ENCODE measurements at places on chromosomes 5 and 9. TPM values are rescaled to one million over a fixed set of nuclear protein-coding genes. Genes with fewer than 3 reads are reported as not detected.
A peak's percentile ranks its signal among the peaks of the same experiment; 100 is the strongest.

The BTNL3 gene
- total RNA-seq: not detected

The COX7C gene
- 952 TPM for total RNA-seq

The TAF1L gene
- total RNA-seq: 0.02 TPM

The DAB2 gene
- not detected for total RNA-seq

The GPR21 gene
- 0.32 TPM for total RNA-seq

The NUDT12 gene
- total RNA-seq: 4.0 TPM

The CATSPER3 gene
- total RNA-seq: not detected

DNA sequence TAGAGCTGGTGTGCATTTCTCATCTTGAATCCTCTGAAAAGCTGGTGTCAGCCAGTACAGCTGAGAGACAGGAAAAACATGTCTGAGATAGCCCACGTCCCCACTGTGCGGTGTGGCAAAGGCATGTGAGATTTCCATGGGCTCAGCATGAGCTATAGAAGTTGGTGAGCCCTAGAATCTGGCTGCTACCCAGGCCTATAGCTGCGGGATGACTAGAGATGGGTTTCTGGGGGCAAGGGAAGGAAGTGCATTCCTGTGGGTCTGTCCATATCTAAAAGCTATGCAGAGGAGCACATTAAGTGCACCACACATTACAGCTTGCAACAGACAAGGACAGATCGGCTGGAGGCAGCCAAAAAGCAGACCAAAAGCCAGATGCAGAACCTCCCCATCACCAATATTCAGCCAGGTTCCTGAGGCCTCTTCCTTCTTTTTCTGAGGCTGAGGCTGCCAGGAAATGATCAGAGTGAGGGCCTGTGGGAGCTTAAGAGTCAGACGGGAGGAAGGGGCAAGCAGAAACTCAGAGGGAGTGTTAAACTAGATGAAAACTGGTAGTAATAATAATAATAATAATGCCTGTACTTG, 55.8 kb upstream of the RANBP3L start:
- no peaks in the 10 kb centered on the region for H3K27me3 ChIP-seq
- no peaks in the 10 kb centered on the region for H3K36me3 ChIP-seq
- no peak overlapping the region for H3K4me3 ChIP-seq
- H3K4me1 ChIP-seq: no peaks in the 10 kb centered on the region
- DNase-seq: no peak
- H3K27ac ChIP-seq: no peak overlapping the region

GRCh38 chr5:41527201-41527779, 16.9 kb upstream of the PLCXD3 start:
- H3K27me3 ChIP-seq: no peaks in the 10 kb centered on the region
- no peak overlapping the region for H3K27ac ChIP-seq
- no peaks in the 10 kb centered on the region for H3K4me1 ChIP-seq
- no peaks in the 10 kb centered on the region for H3K36me3 ChIP-seq
- no peak overlapping the region for H3K4me3 ChIP-seq
- no peak for DNase-seq

GRCh38 chr9:133130685-133131244, 9.7 kb upstream of the RALGDS start:
- DNase-seq: peak; percentile 64
- H3K4me3 ChIP-seq: peak overlapping the region; percentile 73
- peak overlapping the region; percentile 94 for H3K27ac ChIP-seq

- no peaks in the 10 kb centered on the region for H3K27me3 ChIP-seq
- H3K27ac ChIP-seq: no peak overlapping the region
- H3K36me3 ChIP-seq: peaks cover 5% of the 10 kb centered on the region
- H3K4me1 ChIP-seq: no peaks in the 10 kb centered on the region
- no peak overlapping the region for H3K4me3 ChIP-seq
Observed at GRCh38 chr9:100150214-100150613, 51.2 kb downstream of the INVS start.

DNA sequence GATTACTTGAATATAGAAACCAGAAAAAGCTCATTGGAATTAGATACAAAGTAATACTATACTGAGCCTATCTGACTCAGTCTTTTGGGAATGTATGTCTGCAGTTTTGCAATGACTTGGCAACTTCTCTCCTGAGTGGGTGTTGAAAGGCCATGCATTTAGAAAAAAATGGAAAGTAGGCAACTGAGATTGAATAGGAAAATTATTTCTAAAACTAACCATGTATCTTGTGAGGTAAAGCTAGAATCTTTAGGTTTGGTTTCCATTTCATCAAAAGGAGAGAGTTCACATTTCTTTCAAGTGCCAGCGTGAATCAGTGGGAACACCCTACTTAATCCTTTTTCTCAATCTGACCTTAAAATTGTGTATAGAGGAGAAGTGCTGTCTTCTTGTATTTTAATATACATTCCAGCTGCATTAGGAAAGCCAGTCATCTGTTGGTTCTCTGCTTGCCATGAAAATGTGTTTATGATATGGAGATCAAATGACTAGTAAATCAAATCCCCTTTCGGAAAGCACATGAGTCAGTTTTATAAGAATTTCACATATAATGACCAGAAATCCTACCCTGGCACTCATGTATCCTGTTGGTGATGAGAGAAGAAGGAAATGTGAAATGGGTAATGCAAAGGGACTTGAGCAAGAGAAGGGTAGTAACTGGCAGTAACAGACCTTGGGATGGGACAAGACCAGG, 30.4 kb downstream of the NFX1 start:
- H3K4me1 ChIP-seq: peaks cover 21% of the 10 kb centered on the region
- H3K27me3 ChIP-seq: no peaks in the 10 kb centered on the region
- no peak overlapping the region for H3K4me3 ChIP-seq
- DNase-seq: peak; percentile 57

GRCh38 chr5:166961913-166962312, 1329.5 kb upstream of the WWC1 start:
- no peaks in the 10 kb centered on the region for H3K4me1 ChIP-seq
- DNase-seq: no peak
- H3K27me3 ChIP-seq: no peaks in the 10 kb centered on the region
- no peak overlapping the region for H3K4me3 ChIP-seq
- H3K27ac ChIP-seq: no peak overlapping the region
